ENCODE measurements at places on chromosomes 13 and 19.

- DNase-seq = no peak
Measured at GRCh38 chr13:94703271-94703670, 9.1 kb downstream of the SOX21 start.

GRCh38 chr13:113959198-113959597 lies 14.7 kb downstream of the C13orf46 start:
- DNase-seq = no peak

- DNase-seq = peak; percentile 88
Measured at GRCh38 chr19:45177817-45178261, at the start of gene TRAPPC6A. Gene TRAPPC6A, minus strand, starts transcription at chr19:45178237. Its CDS starts 19 bp downstream, at chr19:45178218.

GRCh38 chr13:100195568-100195967 lies 106.7 kb downstream of the PCCA start:
- DNase-seq = no peak

DNA sequence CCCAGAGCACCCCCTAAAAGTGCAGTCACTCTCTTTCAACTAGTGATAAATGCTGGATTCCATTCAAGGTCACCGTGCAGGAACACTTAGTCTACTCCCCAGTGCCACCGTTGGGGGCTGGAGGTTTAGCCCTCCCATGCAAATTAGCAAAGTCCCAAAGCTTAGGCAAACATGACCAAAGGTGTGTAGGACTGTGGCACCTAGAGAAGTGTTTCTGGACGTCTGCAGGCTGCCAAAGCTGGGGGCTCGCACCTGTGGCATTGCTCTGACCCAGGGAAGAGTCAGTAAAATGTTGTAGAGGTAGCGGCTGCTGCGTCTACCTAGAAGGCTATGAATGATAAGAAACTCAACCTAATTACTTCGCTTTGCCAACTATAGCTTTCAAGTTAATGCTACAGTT lies 13.9 kb downstream of the COL4A1 start:
- no peak for DNase-seq

DNA sequence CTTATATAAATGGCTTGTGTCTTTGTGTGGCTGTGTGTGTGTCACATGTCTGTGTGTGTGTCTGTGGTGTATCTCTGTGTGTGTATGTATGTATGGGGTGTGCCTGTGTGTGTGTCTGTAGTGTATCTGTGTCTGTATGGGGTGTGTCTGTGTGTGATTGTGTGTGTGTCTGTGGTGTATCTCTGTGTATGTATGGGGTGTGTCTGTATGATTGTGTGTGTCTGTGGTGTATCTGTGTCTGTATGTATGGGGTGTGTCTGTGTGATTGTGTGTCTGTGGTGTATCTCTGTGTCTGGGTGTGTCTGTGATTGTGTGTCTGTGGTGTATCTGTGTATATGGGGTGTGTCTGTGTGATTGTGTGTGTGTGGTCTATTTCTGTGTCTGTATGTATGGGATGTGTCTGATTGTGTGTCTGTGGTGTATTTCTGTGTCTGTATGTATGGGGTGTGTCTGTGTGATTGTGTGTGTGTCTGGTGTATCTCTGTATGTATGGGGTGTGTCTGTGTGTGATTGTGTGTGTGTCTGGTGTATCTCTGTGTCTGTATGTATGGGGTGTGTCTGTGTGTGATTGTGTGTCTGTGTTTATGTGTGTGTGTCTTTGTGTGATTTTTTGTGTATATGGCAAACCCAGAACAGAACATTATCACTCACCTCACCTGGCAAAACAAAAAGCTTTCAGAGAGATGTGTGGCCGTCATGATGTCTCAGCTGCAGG lies 56.1 kb upstream of the MCF2L start:
- DNase-seq = no peak

DNA sequence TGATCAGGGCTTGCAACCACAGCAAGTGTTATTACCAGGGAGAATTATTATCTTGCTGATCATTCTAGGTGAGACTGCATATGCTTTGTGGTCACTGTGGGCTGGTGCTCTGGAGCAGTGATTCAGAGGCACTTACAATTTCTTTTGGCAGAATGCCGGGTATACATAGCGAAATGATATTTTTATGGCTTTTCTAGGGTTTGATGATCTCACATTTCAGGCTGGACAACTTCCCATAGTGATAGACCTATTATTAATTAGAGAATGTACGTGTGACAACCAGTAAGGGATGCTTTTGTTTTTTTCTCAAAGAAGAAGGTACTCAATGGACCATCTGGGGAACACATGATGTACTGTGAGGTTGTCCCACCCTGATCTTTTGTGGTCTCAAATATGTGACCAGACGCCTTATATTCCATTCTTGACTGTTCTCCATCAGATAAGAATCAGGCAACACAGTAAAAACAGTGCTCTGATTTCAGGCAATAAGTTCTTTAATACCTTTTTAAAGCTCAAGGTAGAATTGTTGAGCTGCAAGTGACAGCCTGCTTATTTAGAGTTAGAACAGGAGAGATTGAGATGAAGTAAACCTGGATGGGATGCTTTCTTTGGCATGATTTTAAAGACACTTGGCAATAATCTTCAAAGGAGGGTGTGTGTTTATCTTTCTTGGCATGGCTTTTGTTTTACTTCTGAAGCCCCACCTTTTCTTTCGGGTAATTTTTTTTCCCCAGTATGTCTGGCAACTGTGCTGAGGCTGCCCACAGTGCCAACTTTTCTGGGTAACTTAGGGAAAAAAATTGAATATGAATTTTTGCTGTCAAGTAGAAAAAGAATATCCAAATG lies 27.4 kb upstream of the SCEL start:
- DNase-seq = peak; percentile 92

DNA sequence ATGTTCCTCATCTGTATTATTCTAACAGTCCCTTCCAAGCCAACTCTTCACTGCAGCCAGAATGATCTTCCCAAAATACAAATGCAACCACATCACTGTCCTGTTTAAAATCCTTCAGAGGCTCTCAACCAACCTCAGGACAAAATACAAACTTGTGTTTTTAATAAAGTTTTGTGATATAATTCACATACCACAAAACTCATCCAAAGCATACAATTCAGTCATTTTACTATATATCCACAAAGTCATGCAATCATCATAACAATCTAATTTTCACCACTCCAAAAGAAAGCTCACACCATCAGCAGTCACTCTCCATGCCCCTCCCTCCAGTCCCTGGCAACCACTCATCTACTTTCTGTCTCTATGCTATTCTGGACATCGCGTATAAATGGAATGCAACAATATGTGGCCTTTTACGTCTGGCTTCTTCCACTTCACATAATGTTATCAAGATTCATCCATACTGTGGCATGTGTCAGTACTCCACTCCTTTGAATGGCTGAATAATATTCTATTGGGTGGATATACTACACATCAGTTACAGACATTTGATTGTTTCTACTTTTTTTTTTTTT lies 81.7 kb upstream of the DOCK9 start:
- DNase-seq = no peak

DNA sequence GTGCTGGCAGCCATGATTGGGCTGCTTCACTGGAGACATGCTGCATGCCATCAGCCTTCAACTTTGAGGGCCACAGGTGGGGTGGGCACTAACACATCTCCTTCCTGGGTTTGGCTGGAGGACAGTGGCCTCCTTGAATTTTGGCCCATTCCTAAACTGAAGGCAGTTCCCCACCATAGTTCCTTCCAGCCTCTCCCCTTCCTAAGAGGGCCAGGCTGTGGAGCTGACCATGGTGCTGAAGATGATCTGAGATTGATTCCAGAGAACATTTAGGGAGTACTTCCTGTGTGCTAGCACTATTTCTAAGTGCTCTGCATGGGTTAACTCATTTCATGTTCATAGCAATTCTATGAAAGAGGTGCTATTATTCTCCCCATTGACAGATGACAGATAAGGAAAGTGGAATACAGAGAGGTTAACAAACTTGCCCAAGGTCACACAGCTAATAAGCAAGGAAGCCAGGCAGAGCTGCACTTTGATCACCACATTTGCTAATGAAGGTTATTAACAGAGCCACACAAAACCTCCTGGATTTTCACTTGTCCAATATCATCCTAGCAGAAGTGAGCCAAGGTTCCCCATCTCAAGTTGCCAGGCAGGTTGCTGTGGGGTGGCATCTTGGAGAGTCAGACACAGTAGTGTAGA lies 175.3 kb downstream of the ZIC5 start:
- DNase-seq = peak; percentile 21
